A549 treated with GW870086 at 1 μM for 4 hours (cell line): ENCODE measurements at places on chromosomes 5 and 9. TPM values are rescaled to one million over a fixed set of nuclear protein-coding genes. Genes with fewer than 3 reads are reported as not detected.

The FBP2 gene
- total RNA-seq: not detected in 5 replicates

The PCAT7 gene
- 0.31 to 0.90 TPM (median 0.67 TPM) in 5 replicates for total RNA-seq

The SIGMAR1 gene
- 158 to 188 TPM (median 185 TPM) in 5 replicates for total RNA-seq

The FBN2 gene
- total RNA-seq: 12.1 to 22.0 TPM (median 18.9 TPM) in 5 replicates

The ESM1 gene
- not detected in 5 replicates for total RNA-seq

The ZFP2 gene
- total RNA-seq: not detected in 5 replicates
